A549 (cell line): ENCODE measurements at places on chromosomes 5 and 9.

GRCh38 chr5:89606939-89607534, 724.1 kb upstream of the MEF2C start:
- no peak for DNase-seq

DNA sequence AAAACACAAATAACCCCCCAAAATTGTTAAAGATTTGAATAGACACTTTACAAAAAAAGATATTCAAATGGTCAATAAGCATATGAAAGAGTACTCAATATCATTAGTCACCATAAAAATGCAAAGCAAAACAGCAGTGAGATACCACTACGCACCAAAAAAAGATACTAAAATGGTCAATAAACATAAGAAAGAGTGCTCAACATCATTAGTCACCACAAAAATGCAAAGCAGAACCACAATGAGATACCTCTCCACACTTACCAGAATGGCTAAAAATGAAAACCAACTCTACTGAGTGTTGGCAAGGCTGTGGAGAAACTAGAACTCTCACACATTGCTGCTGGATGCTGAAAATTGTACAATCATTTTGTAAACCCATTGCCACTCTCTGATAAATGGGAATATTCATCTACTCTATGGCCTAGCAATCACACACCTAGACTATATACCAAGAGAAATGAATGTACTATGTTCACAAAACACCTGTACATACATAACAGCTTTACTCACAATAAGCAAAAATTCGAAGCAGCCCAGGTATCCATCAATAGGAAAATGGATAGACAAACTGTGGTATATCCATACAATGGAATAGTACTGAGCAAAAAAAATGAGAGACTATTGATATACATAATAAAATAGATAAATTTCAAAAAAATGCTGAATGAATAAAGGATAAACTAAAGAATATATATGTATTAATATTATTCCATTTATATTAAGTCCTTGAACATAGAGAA, 205.0 kb upstream of the DAPK1 start:
- DNase-seq, result no peak

DNA sequence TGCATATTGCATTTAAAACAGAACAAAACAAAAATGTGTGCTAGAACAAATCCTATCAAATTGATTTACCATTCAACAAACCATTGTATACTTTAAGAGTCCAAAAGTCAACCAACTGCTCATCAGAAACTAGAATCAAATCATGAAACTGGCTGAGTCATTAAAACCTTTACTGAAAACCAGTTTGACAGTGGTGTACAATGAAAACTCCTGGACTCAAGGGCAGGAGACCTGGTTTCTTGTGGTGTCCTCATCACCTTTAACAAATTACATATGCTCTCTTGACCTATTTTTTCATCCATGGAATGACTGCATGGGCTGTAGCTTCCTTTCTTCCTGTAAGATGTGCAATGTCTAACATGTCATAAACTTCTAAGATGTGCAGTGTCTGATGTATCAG, 315.3 kb upstream of the SLC30A5 start:
- DNase-seq, result no peak

DNA sequence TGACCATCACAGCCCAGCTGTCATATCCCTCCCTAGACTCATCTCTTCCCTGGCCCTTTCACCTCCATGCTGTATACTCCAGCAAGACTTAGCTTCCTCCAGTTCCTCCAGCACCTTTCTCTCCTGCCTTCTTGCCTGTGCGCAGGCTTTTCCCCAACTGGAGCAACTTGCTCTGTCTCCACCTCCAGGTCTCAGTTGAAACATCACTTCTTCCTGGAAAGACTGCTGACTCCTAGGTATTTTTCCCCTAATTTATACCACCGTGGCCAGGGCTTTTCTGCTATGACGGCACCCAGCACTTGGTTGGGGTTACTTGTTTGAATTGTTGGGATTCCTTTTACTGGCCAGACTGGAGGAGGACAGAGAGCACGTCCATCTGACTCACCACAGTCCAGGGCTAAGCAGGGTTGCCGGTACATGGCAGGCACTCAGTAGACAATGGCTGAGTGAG, 67.5 kb downstream of the KCNIP1 start:
- peak; percentile 73 for DNase-seq

DNA sequence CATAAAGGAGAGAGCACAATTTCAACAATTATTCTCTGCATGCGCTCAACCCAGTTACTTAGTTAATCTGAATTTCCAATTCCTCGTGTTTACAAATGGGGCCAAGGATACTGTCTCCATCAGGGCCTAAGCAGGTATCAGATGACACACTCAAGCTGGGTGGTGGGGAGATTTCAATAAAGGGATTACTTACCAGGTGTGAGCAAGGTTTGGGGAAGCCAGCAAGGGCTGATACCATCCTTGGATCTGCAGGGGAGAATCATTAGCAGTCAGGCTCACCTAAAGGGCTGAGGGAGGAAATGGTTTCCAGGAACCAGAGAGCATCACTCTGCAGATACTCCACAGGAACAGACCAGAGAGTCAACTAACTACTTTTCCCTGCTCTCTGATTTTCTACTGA, 487.1 kb downstream of the NTRK2 start:
- no peak for DNase-seq

DNA sequence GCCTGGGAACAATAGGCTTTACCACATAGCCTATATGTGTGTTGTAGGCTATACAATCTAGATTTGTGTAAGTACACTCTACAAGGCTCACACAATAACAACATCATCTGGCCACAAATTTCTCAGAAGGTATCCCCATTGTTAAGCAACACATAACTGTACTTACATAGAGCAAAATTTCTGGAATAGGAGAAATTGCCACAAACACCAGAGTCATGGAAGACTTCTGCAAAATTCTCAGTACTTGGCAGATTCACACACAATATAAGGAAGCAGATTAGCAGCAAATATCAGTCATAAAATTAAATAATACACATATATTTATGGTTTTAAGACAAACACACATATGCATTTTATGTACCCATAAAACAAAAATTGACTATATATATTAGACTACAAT, 16.4 kb downstream of the GNAQ start:
- DNase-seq, result no peak

- DNase-seq, result no peak
Measured at GRCh38 chr9:69900406-69900805, 79.8 kb downstream of the CFAP95 start.

- peak; percentile 85 for DNase-seq
Measured at GRCh38 chr5:157290981-157291711, 25.2 kb downstream of the CYFIP2 start.

DNA sequence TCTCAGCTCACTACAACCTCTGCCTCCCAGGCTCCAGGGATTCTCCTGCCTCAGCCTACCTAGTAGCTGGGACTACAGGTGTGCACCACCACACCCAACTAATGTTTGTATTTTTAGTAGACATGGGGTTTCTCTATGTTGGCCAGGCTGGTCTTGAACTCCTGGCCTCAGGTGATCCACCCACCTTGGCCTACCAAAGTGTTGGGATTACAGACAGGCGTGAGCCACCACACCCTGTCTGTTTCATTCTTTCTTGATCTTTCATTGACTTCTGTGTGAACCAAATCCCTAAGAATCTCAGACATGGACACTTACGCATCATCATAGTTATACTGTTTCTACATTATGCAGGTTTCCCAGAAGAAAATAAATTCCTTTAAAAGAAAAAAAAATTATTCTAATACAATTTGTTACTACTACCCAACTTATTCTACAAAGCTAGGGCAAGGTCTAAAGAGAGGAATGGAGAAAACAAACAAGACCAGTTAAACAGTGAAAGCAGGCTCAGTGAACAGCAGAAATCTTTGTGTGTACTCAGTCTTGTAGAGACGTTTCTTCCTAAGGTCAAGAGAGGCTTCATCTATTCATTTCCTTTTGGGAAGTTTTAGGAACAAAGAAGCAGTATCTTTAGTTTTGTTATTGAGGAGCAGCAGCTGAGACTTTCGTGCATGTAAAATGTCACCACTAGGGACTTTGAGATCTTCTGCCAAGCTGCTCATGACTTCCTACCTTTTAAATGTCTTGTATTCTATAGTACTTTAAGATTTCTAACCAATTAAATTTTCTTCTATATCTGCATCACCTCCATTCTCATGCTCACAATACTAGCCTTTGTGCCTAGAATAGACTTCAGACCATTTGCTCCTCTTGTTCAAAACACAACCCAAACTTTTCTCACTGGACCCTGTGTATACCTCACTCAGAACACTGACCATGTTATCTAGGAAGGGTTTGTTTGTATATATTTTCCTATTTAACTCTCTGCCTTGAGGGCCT, 5.6 kb upstream of the HMGCR start:
- DNase-seq, result peak; percentile 23

GRCh38 chr5:40413743-40414142, 266.0 kb upstream of the PTGER4 start:
- DNase-seq, result no peak

DNA sequence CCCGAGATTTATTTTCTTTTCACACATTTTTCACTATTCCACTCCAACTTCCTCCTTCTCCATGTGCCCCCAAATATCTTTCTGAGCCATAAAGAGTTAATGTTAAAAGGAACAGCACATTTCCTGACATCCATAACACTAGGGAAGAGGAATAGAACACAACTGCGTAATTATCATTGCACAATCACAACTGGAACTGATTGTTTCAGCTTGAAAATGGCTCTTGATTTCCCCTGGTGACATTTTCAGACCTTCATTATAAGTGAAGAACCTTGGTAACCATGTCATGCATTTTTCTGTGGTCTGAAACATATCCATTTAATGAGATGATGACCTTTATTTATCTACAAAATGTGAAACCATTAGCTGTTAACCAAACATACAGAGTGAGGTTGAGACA, 82.4 kb downstream of the PCSK1 start:
- no peak for DNase-seq

GRCh38 chr5:1809416-1810035, 8.3 kb downstream of the NDUFS6 start:
- no peak for DNase-seq

GRCh38 chr9:130661451-130662098, 2.8 kb upstream of the PRDM12 start:
- DNase-seq, result no peak

DNA sequence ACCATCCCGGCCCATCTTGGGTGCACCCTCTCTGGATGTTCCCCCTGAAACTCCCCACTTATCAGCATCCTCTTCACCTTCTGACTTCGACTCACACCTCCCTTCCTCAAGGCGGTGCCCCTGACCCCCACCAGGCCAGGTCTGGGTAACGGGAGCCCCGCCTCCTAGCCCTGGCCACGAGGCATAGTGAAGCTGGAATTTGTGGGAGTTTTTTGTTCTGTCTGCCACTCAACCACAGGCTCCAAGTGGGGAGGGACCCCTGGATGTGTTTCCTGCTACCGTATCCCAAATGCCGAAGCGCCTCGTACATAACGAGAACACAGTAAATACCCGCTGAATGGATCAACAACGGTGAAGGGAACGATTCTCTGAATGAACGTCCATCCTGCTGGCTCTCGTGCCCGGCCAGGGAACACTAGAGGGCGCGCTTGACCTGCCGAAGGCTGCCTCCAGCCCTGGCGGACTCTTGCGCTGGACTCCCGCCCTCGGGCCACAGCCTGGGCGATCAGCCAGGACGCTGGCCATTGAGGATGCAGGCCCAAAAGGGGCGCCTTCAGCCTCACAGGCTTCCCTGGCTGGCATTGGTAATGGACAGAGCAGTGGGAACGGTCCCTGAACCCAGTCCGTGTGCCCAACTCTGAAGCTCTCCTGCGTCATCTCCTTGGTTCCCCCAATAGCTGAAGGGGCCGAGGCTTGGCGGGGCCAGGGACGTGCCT, 47.3 kb upstream of the PHYKPL start:
- DNase-seq, result peak; percentile 54

GRCh38 chr5:84635235-84636055, 250.8 kb upstream of the EDIL3 start:
- DNase-seq, result no peak

DNA sequence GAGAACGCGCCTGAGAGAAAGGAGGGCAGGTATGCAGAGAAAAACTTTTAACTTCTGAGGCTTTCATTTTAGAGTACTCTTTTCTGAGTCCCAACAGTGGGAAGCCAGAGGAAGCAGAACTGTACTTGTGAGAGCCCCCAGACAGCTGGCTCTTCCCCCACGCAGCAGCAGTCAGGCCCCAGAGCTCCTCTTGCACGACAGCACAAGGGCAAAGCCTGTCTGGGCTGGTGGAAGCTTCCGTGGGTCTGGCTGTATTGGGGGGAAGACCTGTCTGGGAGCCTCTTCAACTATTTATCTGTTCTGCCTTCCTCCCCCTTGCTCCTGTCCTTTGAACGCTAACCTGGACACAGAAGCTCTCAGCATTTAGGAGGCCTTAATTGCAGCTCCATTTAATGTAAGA, 68.2 kb downstream of the THBS4 start:
- no peak for DNase-seq

DNA sequence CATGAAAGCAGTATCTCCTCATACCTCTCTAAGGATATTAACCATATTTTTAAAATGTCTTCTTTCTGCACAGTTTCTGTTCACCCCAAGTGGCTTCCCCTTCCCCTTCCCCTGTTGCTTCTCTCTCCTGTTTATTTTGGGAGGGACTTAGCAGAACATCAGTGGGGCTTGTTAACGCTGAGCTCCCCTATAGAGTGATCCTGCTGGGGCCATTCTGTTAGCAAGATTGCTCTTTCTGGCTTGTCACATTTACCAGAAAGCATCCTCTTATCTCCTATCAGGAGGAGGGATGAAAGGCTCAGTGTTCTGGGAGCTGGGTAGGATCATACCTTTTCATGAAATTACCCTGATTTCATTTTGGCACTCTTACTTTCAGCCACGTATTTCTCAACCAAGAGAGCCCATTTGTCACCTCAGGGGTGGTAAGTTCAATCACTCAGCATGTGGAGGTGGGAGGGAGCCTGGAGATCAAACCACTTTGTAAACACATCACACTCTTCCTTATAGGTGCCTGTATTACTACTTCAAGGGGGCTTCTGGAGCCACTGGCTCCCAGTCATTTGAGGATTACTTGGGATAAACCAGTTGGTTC, 16.7 kb downstream of the NXNL2 start:
- DNase-seq, result no peak

DNA sequence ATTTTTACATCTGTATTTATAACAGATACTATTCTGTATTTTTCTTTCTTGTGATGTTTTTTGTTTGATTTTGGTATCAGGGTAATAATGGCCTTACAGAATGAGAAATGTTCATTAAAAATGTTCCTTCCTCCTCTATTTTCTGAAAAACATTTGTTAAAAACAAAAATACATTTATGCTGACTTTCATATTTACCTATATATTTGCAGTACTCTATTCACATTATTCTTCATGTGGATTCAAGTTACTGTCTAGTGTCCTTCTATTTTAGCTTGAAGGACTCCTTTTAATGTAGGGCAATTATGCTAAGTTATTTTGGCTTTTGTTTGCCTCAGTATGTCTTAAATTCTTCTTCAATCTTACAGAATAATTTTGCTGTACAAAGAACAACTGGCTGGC, 5.1 kb downstream of the CCDC112 start:
- no peak for DNase-seq

GRCh38 chr5:158431369-158432029, 572.6 kb upstream of the CLINT1 start:
- no peak for DNase-seq

DNA sequence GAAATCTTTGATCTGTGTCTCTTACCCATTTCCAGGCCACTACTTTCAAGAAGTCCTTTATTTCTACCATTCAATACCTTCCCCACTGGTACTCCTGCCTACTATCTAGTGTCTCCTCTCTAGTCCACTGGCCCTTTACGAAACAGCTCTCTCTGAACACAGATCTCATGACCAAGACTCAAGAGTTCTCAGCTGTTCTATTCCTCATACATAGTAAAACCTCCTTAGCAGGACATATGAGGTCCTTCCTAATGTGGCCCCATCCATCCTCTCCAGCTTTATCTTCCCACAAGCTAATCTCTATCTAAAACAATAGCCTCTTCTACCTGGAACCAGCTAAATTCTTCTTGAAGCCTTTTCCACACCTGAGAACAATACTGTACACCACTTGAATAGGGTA, 2.6 kb downstream of the TEX10 start:
- DNase-seq, result no peak
